ENCODE measurements at places on chromosomes 4 and X.

- DNase-seq: no peak
These were observed 181.4 kb upstream of the NEIL3 start for GRCh38 chr4:177128306-177128705.

- DNase-seq: no peak
These were observed 160.1 kb downstream of the EFHC2 start for GRCh38 chrX:44183329-44183728.

- DNase-seq: no peak
These were observed 156.3 kb downstream of the BTC start for GRCh38 chr4:74638001-74638400.

DNA sequence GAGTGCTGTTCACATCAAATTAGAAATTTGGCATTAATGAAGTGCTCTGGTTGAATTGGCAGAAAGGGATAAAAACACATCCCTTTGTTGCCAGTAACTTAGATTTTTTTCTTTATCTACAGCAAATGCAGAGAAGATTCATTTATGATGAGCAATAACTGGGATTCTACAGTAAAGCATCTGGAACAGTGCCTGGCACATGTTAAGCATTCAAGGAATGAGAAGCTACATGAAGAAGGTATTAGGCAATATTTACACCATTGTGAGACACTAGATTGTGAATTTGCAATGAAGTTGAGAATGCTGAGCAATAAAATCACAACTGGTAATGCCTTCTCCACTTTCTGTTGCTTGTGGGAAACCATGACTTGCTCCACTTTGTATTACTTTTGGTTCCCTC, 33.5 kb downstream of the PCDH19 start:
- DNase-seq: no peak

DNA sequence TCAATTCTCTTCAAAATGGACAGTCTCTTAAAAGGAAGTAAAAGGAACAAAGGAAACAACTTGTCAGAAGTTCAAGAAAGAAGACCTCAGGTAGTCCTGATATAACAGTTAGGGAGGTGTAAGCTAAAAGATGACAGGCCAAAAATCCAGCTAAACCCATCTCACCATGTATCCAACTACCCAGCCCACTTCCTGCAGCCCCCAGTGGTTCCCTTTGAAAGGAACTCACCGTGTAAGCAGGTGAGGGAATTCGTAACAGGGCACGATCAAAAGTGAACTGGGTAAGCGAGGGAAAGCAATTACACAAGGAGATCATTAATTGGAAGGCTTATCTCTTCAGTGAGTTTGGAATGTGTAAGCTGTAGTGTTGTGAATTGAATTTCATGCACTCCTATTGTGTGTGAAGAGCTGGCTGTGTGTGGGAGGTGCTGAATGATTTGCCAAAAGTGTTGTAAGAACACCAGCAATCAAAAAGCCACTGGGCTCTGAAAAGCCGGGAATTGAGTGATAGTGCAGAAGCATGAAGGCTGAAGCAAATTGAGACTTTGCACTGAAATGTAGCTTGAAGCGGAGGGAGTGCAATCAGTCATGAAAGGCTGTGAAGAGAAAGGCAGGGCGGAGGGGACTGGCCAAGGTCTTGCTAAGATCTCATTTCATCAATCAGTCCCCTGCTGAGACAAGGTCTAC, 914.2 kb upstream of the LCORL start:
- no peak for DNase-seq

- no peak for DNase-seq
These were observed 195.2 kb upstream of the SLC7A11 start for GRCh38 chr4:138437263-138437851.

DNA sequence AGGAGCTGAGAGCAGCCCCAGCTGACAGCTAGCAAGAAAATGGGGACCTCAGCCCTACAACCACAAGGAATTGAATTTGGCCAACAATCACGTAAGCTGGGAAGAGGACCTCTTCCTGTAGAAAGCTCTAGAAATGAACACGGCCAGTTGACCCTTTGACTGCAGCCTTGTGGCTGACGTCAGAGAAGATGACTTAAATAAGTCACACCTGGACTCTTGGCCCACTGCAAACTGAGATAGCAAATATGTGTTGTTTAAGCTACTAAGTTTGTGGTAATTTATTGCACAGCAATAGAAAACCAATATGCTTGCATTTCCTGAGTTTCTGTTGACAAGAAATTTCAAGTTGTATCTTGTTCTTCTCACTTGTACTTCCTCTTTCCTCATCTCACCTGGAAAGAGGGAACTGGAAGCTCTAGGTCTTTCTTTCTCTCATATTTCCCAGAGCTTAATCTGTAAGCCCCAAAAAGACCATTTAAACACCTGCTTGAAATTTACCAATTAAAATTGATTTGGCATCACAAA, 18.8 kb downstream of the PRKG2 start:
- no peak for DNase-seq

DNA sequence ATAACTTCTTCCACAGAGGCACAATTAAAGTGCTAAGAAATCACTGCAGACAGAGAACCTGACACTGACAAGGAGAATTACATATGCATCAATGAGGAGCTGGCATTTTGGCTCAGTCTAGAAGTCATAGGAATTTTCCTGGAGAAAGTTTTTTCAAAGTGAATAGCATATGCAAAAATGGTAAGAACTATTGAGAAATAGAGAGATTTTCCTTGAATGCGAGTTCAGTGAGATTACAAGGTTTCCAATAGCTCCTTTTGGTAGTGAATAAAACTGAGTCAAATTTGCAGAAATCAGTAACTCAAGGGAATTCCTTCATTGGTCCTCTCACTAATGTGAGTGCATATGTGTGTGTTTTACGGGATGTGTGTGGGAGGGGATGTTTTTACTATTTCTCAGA, 557.5 kb downstream of the PPARGC1A start:
- no peak for DNase-seq

DNA sequence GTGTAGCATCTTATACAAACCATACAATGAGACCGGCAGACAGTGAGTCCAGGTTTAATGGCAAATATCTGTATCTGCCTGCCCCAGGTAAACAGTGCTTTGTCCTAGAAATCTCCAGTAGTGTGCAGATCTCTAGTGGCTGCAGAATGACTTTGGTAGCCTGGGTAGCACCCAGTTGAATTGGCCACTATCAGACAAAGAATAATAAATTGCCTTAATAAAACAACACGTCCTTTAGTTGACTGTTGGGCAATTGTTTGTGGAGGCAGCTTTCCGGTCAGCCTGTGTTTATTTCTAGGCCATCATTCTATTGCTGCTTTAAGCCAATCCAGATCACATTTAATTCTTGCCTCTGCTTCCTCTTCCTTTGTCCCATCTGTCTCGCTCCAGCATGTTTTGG, 52.5 kb downstream of the SNX25 start:
- no peak for DNase-seq

DNA sequence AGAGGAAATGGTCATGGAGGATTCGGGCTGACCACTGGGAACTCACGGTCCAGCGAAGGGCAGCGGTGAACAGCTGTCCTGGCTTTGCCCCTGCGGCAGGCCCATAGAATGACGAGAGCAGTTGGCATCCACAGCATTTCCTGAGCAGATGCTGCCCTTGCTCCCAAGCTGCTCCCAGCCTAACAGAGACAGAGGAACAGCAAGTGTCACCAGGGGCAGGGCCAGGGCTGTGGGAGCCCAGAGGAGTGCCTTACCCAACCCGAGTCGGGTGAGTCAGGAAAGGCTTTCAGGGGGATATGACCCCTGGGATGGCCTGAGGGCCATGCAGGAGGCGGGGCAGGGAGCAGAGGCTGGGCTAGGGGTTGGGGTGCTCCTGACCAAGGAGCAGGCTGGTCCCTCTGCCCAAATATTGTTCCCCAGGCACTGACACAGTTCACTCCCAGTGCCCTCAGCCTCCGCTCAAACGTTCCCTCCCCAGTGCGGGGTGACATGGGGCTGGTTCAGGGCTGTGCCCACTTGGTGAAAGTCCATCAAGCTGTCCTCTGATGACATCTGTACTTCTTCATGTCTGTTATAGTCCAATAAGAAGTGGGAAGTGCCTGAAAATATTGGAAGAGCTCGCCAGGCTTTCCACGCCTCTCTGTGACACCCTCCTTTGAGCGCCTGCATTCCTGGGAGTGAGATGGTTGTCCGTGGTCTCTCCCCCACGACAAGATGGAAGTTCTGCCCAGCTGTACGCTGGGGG, 64.7 kb upstream of the GPR78 start:
- DNase-seq: no peak

DNA sequence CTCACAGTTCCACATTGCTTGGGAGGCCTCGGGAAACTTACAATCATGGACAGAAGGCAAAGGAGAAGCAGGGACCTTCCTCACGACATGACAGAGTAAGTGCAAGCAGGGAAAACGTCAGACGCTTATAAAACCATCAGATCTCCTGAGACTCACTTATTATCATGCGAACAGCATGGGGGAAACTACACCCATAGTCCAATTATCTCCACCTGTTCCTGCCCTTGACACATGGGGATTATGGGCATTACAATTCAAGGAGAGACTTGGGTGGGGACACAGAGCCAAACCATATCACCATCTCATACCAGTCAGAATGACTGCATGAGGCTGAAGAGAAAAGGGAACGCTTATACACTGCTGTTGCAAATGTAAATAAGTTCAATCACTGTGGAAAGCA, 1066.9 kb upstream of the PCDH7 start:
- DNase-seq: no peak

- DNase-seq: no peak
These were observed 664.8 kb downstream of the GRID2 start for GRCh38 chr4:92968556-92968955.

DNA sequence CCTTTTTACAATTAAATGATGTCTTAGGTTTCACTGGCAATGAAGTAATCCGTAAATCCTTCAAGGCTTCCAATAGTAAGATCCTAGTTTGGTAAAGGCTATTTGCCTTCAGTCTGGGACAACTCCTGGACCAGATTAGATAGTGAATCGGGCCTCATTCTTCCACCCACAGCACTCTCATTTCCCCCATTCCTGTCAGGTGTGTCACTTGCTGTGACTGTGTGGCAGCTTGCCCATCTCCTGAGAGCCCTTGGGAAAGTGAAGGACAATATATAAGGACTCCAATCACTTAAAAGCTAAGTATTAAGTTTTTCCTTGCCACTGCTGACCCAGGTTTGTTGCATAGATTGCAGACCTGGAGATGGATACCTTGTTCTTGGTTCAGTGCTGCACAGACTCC, 3.3 kb upstream of the GASK1B start:
- peak; percentile 48 for DNase-seq

DNA sequence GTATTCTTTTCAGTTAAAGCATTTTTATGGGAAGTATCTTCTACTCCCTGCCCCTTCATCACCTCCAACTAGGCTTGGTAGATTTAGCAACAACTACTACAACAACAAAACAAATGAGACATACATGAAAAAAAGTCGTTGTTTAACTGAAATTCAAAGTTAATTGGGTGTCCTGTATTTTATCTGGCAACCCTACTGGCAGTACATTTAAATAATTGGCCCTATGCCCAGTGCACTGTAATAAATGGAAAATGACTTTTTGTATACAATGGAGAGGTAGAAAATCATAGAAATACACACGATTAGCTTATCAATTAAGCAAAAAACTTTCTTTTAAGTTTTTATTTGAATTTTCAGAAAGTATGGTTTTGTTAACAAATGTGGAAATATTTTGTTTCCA, 21.4 kb upstream of the CLGN start:
- DNase-seq: no peak

GRCh38 chr4:169132561-169133305, 122.7 kb upstream of the CBR4 start:
- no peak for DNase-seq

GRCh38 chr4:78168029-78168428, 110.9 kb downstream of the FRAS1 start:
- DNase-seq: no peak

DNA sequence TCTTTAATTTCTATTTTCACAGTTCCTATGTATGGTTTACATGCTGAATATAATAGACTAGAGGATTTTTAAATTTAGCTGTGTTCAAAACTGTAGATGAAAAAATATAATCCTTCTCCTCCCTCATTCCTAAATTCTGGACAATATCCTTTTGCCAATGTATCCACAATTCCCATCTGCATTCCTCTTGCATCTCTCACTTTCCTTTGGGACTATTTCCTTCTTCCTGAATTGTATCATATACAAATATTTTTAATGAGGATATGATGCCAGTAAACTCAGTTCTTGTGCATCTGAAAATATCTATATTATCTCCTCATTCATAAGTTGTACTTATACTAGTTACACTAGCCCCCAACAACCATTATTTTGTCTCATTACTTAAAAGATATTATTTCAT, 46.7 kb downstream of the DDX60L start:
- DNase-seq: no peak

- peak; percentile 54 for DNase-seq
These were observed 19.1 kb upstream of the S100P start for GRCh38 chr4:6674500-6675149.

Data from WERI-Rb-1 (cell line).